ENCODE measurements at places on chromosomes 6 and 20.

- no peak for DNase-seq
Measured at GRCh38 chr6:41269716-41270115, 16.8 kb downstream of the TREM1 start.

GRCh38 chr20:60242836-60243505 is 284.7 kb downstream of the CDH26 start:
- DNase-seq = no peak

- DNase-seq = no peak
Measured at GRCh38 chr6:118872318-118872717, 21.6 kb upstream of the ASF1A start.

- DNase-seq = peak; percentile 4
Measured at GRCh38 chr20:10502098-10502526, 67.0 kb downstream of the SLX4IP start.

- DNase-seq = no peak
Measured at GRCh38 chr20:48275286-48276020, 490.2 kb upstream of the SULF2 start.

All from stimulated activated CD4-positive, alpha-beta T cell treated with anti-CD3 and anti-CD28 coated beads, Interleukin-1b, Interleukin-23, amount 100 ng/mL, for 48 hours (primary cell).